ENCODE measurements at places on chromosomes 5 and 9.

DNA sequence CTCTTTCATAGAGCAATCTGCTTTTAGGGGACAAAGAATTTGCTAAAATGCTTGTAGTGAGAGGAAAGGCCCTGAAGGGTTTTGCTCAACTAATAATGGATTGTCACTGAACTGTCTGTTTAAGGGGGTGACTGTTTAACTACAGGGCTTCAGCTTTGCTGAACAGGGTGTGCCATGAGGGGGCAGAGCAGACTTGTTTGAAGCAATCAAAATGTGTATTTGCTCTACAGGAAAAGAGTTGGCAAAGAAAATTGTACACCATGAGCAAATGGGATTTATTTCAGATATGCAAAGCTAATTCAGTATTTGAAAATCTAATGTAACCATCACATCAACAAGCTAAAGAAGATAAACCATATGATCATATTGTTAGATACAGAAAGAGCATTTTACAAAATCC lies 154.3 kb downstream of the GABRG2 start:
- no peak for DNase-seq

GRCh38 chr5:24353016-24353415 lies 291.8 kb downstream of the CDH10 start:
- no peak for DNase-seq

- DNase-seq, result no peak
These were observed 102.2 kb downstream of the SERINC5 start for GRCh38 chr5:80153586-80154126.

- no peak for DNase-seq
These were observed 16.3 kb upstream of the PRR16 start for GRCh38 chr5:120447706-120448239.

- DNase-seq, result peak; percentile 75
These were observed 94.0 kb downstream of the PHF2 start for GRCh38 chr9:93670208-93671019.

DNA sequence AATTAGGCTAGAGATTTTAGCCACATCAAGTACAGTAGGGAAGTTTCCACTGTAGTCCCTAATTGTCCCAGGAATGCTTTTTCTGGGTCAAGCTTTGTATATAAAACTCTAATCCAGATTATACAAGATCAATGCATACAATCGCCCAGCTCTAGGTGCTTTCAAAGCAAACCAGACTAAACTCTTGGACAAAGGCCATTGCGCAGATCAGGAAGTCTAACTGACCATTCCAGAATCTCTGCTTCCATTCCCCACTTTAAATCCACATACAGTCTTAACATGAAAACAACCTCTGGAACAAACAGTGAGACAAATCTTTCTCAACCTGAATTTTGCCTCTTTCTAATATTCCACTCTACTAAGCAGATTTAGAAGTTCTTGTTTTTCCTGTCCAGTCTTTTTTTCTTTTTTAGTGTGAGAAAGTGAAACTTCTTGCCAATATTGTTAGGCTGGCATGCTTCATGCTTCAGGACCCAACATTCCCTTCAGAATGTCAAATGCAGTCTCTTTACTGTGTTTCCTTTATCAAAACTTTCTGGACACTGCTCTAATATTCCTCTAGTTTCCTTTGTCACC lies 76.1 kb downstream of the ITGA1 start:
- DNase-seq, result no peak

- no peak for DNase-seq
These were observed 88.2 kb downstream of the AMBP start for GRCh38 chr9:113989714-113990569.

DNA sequence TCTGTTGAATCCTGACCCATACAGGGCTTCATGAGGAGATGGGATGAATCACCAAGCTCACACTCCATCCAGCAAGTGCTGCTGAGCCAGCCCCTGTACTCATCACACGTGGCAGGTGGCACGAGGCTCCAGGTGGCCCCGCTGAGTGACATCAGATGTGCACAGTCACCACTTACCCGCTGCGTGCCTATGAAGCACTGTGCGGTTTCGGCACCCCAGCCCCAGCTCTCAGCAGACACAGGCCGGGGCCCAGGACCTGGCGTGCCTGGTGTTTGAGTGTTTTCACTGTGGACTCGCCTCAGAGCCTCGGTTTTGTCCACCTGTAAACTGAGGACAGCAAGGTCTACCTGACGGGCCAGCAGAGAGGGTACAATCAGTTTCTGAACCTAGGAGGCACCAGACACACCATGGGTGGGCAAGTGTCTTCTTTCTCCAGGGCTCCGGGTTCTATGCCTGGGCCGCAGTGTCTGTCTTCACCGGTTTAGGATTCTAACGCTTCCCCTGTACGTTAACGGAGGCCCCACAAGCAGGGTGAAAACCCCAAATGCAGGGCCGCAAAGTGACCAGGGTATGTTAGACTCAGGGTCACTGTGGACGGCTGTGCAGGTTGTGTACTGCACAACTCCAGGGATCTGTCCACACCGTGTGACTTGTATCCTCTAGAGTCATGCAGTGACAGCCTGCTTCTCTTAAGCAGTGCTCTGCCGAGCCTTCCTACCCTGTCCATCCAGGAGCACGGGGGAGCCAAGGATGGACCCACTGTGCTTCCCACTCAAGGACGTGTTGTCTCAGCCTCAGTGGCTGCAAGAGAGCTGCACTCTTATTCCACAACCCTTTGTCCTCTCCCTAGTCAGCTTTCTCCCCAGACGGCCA lies 44.3 kb upstream of the COL5A1 start:
- no peak for DNase-seq

GRCh38 chr5:52997424-52997823 lies 8.3 kb downstream of the ITGA2 start:
- no peak for DNase-seq

GRCh38 chr5:122775550-122776542 lies 966 bp downstream of the SNX2 start:
- DNase-seq, result no peak

- peak; percentile 29 for DNase-seq
These were observed 112.3 kb downstream of the SMARCA2 start for GRCh38 chr9:2127486-2127885.

GRCh38 chr5:137498736-137499505 lies at the start of gene SPOCK1:
Gene SPOCK1, minus strand, starts transcription at chr5:137499326.
- DNase-seq, result peak; percentile 96

- no peak for DNase-seq
These were observed 97.8 kb upstream of the SMC5 start for GRCh38 chr9:70160686-70161600.

DNA sequence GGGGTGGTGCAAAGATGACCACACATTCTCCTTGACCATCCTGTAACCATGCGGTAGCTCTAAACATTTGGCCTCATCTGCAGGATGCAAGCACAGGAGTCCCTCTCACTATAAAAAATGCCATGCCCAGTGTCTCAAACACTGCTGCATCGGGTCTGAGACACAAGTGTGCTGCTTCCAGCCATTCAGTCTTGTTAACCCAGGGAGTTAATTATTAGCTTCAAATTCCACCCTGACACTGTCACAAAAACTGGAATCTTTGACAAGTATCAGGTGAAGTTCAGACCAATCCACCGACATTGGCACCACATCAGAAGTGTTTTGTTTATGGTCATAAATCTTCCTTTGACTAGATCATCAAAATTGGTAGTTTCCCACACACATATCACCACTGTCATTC lies 119.1 kb upstream of the RASEF start:
- no peak for DNase-seq

GRCh38 chr5:52692039-52692438 lies 95.7 kb upstream of the ITGA1 start:
- DNase-seq, result peak; percentile 20

- DNase-seq, result peak; percentile 59
These were observed 61.4 kb downstream of the UGCG start for GRCh38 chr9:111957856-111958631.

- DNase-seq, result no peak
These were observed 12.4 kb downstream of the CLPTM1L start for GRCh38 chr5:1332461-1333001.

DNA sequence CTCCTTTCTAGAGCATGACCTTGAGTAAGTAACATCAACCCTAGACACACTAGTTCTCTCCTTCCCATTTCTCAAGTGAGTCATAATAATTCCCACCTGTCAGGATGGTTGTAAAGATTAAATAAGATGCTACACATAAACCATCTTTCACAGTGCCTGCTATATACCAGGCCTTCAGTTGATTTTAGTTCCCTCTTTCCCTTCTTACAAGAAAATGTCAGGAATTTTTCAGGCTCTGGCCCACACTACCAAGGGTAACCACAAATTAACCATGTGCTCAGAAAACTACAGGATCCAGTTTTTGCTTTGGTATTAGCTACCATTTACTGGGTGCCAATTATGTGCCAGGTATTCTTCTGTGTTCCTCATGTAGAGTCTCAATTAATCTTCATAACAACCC lies 42.7 kb upstream of the RARS1 start:
- no peak for DNase-seq

GRCh38 chr9:116741086-116741740 lies 54.1 kb downstream of the TRIM32 start:
- no peak for DNase-seq

- DNase-seq, result no peak
These were observed 27.3 kb downstream of the IRX1 start for GRCh38 chr5:3622961-3623360.

- peak; percentile 39 for DNase-seq
These were observed 20.1 kb upstream of the TCERG1 start for GRCh38 chr5:146426853-146427618.

DNA sequence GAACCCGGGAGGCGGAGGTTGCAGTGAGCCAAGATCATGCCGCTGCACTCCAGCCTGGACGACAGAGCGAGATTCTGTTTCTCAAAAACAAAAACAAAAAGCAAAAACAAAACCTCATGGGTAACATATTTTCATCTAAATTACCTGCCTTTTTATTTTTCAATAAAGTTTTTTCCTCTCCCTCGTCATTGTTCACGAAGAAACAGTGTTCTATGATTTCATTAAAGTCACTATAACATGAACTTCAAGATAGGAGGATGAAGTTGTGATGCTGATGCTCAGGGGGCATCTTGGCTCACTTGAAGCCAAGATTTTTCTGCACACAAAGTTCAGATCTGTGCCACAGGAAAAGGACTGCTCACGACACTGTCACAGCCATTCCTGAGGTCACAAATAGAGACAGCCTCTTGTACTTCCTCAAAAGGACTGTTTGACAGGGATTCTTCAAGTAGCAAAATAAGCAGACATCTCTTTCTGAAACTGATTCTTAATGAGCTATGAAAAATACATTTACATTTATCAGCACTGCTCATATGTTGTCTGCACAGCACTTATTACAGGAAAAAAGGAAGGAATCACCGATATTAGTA lies 16.1 kb downstream of the NIPSNAP3B start:
- DNase-seq, result no peak

DNA sequence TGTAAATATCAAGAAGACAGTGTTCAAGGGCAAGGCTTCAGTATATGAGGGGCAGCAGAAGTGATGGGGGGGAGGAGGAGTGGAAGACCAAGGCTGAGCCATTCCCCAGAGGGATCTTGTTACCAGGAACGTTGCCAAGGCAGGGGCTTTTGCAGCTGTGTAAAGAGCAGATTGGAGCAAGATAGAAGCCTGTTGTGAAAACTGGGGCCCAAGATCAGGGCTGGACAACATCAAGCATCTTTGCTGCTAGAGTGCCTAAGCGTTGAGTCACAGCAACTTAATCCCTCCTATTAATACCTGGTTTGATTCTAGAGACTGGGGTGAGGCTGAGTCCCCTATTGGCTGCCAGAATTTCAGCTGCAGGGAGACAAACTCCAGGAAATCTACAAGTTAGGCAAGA lies 18.4 kb upstream of the ERCC6L2 start:
- no peak for DNase-seq

DNA sequence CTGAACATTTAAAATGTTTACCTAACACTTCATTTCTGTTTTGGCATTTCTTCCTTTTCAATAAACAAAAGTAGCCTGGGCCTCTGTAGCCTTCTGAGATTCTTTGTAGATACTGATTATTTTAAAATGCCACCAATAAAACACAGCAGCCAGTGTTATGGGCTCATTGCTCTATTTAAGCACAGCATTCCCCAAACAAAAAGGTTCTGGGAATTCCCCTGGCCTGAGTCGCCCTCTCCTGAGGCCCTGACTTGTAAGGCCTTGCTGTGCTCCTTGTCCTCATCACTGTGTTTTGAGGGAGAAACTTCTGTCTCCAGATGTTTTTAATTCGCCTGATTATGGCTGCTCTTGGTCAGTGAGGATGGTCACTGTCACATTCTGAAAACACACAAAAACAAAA lies 33.0 kb upstream of the CTXN3 start:
- no peak for DNase-seq

DNA sequence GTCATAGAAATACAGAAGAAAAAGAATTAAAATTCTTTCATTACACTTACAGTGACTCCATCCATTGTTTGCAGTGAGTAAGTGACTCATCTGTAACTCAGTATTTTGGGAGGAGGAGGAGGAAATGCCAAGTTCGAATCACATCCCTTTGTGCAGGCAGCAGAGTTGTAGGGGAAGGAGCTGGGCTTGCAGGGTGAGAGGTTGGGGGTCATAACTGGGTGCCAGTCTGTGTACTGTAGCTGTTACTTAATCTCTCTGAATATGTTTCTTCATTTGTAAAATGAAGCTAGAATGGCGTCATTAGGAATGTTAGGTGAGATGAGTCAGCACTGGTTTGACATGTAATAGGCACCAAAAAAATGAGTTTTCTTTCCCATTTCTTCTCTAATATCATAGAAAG lies 235.7 kb upstream of the ADAMTSL1 start:
- DNase-seq, result peak; percentile 27

DNA sequence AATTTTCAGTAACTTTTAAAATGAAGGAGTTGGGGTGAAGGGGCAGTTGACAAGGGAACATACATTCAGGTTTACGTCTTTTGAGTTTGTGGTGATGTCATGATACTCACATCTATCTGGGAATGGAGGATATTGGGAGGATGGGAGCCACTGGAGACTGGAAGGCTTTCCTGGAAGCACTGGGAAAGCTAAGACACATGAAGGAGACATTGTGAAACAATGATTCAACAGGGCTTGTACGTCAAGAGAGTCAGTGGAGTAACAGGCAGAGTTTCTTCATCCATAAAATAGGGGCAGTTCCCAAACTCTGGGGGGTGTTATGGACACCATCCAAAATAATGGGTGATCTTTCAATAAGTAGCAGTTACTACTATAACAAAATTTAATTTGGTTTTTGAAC lies 572.8 kb downstream of the CCDC171 start:
- DNase-seq, result no peak

- DNase-seq, result no peak
These were observed 301.1 kb downstream of the PRR16 start for GRCh38 chr5:120765189-120765588.

DNA sequence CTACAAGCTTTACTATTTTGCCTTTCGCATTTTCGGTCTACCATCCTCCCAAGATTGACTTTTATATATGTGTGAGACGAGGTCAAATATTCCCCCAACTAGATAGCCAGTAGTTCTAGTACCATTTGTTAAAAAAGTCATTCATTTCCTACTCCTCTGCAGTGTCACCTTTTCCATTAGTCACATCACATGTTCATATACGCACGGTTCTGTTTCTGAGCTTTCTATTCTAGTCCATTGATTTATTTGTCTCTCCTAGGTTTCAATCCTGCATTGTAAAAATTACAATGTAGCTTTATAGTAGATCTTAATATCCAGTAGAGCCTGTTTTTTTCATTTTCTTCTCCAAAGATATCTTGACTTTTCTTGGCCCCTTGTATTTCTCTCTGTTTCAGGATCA lies 528.7 kb upstream of the TRPC7 start:
- no peak for DNase-seq

GRCh38 chr5:157613385-157614245 lies 38.0 kb upstream of the ADAM19 start:
- no peak for DNase-seq

- peak; percentile 82 for DNase-seq
These were observed 47.5 kb downstream of the DAB2IP start for GRCh38 chr9:121698627-121699570.

GRCh38 chr9:26675035-26675434 lies 217.6 kb downstream of the CAAP1 start:
- no peak for DNase-seq

Data from AG08396 (cell line).